Karpas-422 (cell line): ENCODE measurements at places on chromosomes 11 and 22. TPM values are rescaled to one million over a fixed set of nuclear protein-coding genes. Genes with fewer than 3 reads are reported as not detected.

OR5B21 gene
- total RNA-seq = 1.9 and 9.3 TPM in 2 replicates

CHRM4 gene
- not detected in 2 replicates for total RNA-seq

HTATIP2 gene
- total RNA-seq = 58.0 and 78.3 TPM in 2 replicates

CRYBB2 gene
- total RNA-seq = not detected in 2 replicates

EFCAB6 gene
- 0.47 TPM in 1 of 2 replicates, not detected in the other for total RNA-seq

NUP50 gene
- total RNA-seq = 49.8 and 50.7 TPM in 2 replicates

NFRKB gene
- 9.4 and 26.9 TPM in 2 replicates for total RNA-seq

SLC35F2 gene
- 115 and 135 TPM in 2 replicates for total RNA-seq

OR4A16 gene
- total RNA-seq = not detected in 2 replicates

- no peaks in the 10 kb centered on the region for H3K27me3 ChIP-seq
- no peaks in the 10 kb centered on the region for H3K36me3 ChIP-seq
- H3K4me1 ChIP-seq = no peaks in the 10 kb centered on the region
- H3K4me3 ChIP-seq = no peak overlapping the region
- DNase-seq = no peak
- no peak overlapping the region for H3K27ac ChIP-seq
Observed at GRCh38 chr11:120004723-120005122, 133.2 kb downstream of the TRIM29 start.

GRCh38 chr11:1126491-1126926, 31.2 kb upstream of the MUC5AC start:
- no peak for DNase-seq
- H3K27me3 ChIP-seq = no peaks in the 10 kb centered on the region
- H3K36me3 ChIP-seq = no peaks in the 10 kb centered on the region
- no peaks in the 10 kb centered on the region for H3K4me1 ChIP-seq

DNA sequence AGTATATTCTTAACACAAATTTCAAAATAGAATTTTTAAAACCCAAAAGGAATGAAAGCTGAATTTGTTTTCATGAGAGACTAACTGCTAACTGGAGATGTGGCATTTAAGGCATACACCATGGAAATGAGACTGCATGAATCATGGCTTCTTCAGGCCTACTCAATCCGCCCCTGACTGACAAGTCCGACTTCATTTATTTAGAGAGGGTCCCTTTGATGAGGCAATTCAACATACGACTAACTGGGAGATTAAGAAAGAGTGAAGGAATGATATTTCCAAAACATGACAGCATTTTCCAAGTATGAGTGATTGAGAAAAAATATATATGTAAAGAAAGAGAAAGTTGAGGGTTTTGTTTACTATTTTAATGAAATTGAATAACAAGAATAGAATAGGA, 720.1 kb downstream of the DLG2 start:
- DNase-seq = no peak
- no peak overlapping the region for H3K27ac ChIP-seq
- no peak overlapping the region for H3K4me3 ChIP-seq
- no peaks in the 10 kb centered on the region for H3K4me1 ChIP-seq

GRCh38 chr11:74025467-74026166, 16.7 kb upstream of the UCP3 start:
- DNase-seq = no peak
- no peak overlapping the region for H3K27ac ChIP-seq
- no peak overlapping the region for H3K4me3 ChIP-seq
- H3K4me1 ChIP-seq = peaks cover 30% of the 10 kb centered on the region

DNA sequence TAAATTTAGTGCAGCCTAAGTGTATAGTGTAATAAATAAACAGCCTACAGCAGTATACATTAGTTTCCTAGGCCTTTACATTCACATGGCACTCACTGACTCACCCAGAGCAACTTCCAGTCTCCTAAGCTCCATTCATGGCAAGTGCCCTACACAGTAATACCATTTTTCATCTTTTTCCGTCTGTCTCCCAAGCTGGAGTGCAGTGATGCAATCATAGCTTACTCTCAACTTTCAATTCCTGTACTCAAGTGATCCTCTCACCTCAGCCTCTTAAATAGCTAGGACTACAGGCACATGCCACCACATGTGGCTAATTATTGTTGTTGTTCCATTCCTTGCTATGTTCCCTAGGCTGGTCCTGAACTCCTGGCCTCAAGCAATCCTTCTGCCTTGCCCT, 54.4 kb downstream of the FCHSD2 start:
- H3K27ac ChIP-seq = no peak overlapping the region
- H3K27me3 ChIP-seq = no peaks in the 10 kb centered on the region
- no peak overlapping the region for H3K4me3 ChIP-seq
- no peak for DNase-seq

DNA sequence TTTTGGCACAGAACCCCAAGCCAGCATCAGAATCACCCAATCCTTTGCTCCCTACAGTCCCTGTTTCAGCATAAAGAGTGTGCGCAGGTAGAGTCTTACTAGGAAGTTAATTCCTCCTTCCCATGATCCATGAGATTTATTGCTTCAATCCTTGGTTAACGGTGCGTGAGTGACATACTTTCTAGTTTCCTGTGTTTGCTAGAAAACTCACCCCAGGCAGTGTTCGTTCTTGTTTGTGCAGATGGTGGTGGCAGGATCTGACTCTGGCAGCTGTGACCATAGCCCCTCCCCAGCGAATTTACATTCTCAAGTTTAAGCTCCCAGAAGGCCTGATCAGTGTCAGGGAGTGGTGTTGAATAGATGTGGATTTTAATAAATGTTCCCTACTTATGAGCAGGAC, 106.7 kb upstream of the CCT8L2 start:
- no peaks in the 10 kb centered on the region for H3K4me1 ChIP-seq
- no peaks in the 10 kb centered on the region for H3K27me3 ChIP-seq
- H3K36me3 ChIP-seq = no peaks in the 10 kb centered on the region
- H3K4me3 ChIP-seq = no peak overlapping the region

DNA sequence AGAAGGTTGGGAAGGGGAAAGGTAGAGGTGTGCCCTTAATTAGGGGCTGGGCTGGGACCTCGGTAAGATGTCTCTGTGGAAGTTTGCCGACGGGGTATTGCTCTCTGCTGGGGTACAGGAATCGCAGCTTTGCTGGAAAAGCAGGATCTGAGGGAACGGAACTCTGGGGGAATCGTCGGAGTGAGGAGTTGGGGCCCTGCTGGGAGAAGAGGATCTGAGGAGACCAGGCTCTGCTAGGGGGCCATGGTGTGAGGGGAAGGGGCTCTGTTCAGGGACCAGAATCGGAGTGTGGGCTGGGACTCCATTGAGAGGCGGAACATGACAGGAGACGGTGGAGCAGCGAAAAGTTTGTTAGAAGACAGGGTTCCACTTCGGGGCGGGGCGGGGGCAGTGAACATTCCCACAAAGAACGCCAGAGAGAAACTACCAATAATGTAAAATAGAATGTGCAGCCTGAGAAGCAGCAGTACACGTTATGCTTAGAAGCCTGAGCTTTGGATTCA, 456 bp downstream of the AAMDC start:
- no peak overlapping the region for H3K27ac ChIP-seq
- H3K27me3 ChIP-seq = no peaks in the 10 kb centered on the region

DNA sequence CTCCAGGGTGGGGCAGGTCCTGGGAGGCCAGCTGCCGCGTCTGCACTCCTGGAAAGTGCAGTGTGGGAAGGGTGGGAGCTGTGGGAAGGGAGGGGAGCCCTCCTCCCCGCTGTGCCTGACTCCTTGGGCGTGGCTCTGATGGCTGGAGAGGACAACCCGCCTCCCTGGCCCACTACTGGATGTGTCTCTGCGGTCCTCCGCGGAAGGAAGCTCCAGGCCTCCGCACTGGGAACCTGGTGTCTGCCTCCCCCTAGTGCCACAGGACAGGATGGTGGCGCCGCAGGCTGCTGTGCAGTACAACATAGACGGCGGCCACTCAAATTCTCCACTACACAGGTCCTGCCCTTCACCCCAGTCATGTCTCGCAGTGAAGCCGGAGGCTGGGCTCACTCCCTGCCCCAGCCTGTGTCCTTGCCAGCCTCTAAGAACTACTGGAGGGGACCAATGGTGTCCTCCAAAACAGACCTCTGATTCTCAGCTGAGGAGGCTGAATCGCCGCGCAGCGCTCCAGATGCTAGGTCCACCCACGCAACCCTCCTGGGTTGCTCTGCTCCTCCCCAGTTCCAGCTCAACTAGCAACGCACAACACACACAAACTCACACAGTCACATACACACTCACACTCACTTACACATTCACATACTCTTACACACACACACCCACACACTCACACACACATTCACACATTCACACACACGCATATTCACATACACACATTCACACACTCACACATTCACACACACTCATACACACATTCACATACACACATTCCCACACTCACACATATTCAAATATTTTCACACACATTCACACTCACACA, 12.4 kb upstream of the DSCAML1 start:
- no peak overlapping the region for H3K4me3 ChIP-seq
- no peaks in the 10 kb centered on the region for H3K36me3 ChIP-seq
- H3K27me3 ChIP-seq = no peaks in the 10 kb centered on the region
- no peaks in the 10 kb centered on the region for H3K4me1 ChIP-seq
- no peak overlapping the region for H3K27ac ChIP-seq

DNA sequence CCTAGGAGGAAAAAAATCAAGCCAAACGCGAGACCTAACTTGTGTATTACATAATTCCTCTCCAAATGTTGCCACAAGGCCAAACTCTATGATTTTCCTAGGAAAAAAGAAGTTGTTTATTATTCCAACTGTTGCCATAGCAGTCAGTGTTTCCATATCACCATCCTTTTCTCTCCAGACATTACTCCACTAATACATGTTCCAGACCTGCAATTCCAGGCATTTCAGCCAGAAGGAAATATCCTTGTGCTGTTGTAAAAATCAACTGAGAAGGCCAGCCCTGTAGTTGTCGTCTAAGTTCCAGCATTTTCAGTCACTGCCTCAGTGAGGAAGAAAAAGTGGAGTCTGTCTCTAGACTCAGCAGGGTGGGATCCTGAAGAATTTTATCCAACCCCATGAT, 33.1 kb upstream of the PAMR1 start:
- no peak overlapping the region for H3K27ac ChIP-seq
- no peaks in the 10 kb centered on the region for H3K4me1 ChIP-seq
- no peaks in the 10 kb centered on the region for H3K27me3 ChIP-seq
- no peak for DNase-seq
- H3K36me3 ChIP-seq = no peaks in the 10 kb centered on the region

GRCh38 chr11:43756575-43756974, 76.0 kb downstream of the HSD17B12 start:
- no peak overlapping the region for H3K4me3 ChIP-seq
- H3K27me3 ChIP-seq = no peaks in the 10 kb centered on the region
- no peak for DNase-seq
- no peaks in the 10 kb centered on the region for H3K4me1 ChIP-seq
- peaks cover 59% of the 10 kb centered on the region for H3K36me3 ChIP-seq
- H3K27ac ChIP-seq = no peak overlapping the region

DNA sequence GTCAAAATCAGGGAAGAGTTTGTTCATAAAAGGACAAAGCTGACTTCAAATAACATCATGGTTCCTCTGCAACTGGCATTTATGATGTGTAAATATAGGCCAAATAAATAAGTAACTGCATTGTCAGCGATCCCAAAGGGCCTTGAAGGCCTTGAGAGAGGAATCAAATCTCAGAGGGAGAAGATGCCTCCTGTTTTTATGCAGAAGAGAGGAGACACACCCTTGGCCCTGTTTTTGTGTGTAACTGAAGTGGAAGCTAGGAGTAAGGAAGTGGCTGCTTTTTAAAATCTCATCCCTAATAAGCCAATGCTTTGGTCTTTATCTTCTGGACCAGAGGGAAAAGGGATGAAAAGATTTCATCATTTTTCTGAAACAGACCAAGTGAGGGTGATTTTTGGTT, 15.7 kb upstream of the SCN3B start:
- no peaks in the 10 kb centered on the region for H3K36me3 ChIP-seq
- no peaks in the 10 kb centered on the region for H3K4me1 ChIP-seq
- no peak for DNase-seq
- no peak overlapping the region for H3K4me3 ChIP-seq
- no peak overlapping the region for H3K27ac ChIP-seq

DNA sequence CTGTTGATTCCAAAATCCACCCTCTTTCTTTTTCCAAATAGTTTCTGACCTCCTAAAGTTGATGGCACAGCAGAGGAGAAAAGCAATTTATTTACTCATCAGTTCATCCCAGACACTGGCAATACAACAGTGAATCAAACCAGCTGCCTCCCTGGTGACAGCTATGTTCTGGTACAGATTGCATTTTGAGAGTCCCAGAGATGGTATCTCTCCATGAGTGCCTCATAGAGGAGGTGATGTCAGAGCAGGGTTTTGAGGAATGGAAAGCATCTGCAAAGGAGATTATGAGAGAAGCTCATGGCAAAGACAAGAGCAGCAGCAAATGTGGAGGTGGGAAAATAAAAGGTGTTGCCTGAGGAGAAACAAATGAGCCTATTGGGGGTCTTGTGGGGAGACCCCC, 377.2 kb downstream of the MN1 start:
- H3K4me3 ChIP-seq = no peak overlapping the region
- no peak for DNase-seq
- H3K36me3 ChIP-seq = no peaks in the 10 kb centered on the region
- no peak overlapping the region for H3K27ac ChIP-seq
- no peaks in the 10 kb centered on the region for H3K4me1 ChIP-seq
- H3K27me3 ChIP-seq = no peaks in the 10 kb centered on the region

- H3K27ac ChIP-seq = no peak overlapping the region
- DNase-seq = no peak
- no peaks in the 10 kb centered on the region for H3K27me3 ChIP-seq
- no peaks in the 10 kb centered on the region for H3K4me1 ChIP-seq
- no peak overlapping the region for H3K4me3 ChIP-seq
Observed at GRCh38 chr11:20161230-20161918, 1.1 kb upstream of the DBX1 start.

DNA sequence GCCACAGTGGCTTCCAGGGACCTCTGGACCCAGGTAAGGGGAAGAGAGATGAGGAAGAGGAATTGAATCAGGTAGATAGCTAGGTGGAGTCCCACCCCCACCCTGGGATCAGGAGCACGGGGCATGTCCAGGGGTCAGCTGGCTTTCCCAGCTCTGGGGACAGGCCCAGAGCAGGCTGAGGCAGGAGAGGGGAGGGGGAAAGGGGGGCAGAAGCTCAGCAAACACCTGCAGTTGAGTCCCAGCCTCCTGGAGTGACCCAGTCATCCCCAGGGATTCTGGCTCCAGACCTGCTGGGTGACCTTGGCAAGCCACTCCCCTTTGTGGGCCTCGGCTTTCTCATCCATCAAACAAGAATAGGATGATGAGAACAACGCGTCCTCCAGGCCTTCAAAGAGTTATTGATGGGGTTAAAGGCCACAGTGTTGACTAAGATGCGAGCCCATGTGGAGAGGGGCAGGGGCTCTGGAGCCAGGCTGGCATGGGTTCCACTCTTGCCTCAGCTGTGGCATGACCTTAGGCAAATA, 16.0 kb downstream of the STARD10 start:
- H3K36me3 ChIP-seq = no peaks in the 10 kb centered on the region
- no peak for DNase-seq
- no peaks in the 10 kb centered on the region for H3K27me3 ChIP-seq
- no peak overlapping the region for H3K4me3 ChIP-seq

DNA sequence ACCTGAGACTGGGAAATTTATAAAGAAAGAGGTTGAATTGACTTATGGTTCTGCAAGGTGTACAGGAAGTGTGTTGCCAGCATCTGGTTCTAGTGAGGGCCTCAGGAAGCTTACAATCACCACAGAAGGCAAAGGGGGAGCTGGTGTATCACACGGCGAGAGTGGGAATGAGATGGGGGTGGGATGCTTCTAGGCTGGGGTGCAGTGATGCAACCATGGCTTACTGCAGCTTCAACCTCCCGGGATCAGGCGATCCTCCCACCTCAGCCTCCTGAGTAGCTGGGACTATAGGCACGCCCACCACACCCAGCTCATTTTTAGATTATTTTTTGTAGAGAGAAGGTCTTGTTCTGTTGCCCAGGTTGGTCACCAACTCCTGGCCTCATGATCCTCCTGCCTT, 61.0 kb downstream of the C22orf31 start:
- no peak for DNase-seq
- no peaks in the 10 kb centered on the region for H3K4me1 ChIP-seq
- H3K27ac ChIP-seq = no peak overlapping the region
- no peak overlapping the region for H3K4me3 ChIP-seq
- H3K27me3 ChIP-seq = no peaks in the 10 kb centered on the region
